Activated CD8-positive, alpha-beta memory T cell treated with anti-CD3 and anti-CD28 coated beads for 36 hours (primary cell): ENCODE measurements at places on chromosomes 12 and 14. TPM values are rescaled to one million over a fixed set of nuclear protein-coding genes. Genes with fewer than 3 reads are reported as not detected.

Gene TMEM19
- 15.3 TPM for total RNA-seq

Gene EID3
- total RNA-seq: 6.3 TPM

Gene FGF6
- total RNA-seq: not detected

Gene OTOGL
- total RNA-seq: not detected

Gene BORCS5
- total RNA-seq: 43.3 TPM

Gene PRICKLE1
- not detected for total RNA-seq

Gene SYT1
- total RNA-seq: not detected

Gene NINJ2
- total RNA-seq: 2.1 TPM

Gene FAM181A
- not detected for total RNA-seq

Gene PARPBP
- total RNA-seq: 24.3 TPM

Gene AGAP2
- total RNA-seq: 29.7 TPM

Gene PTHLH
- total RNA-seq: 0.19 TPM

Gene PRH1
- 6.0 TPM for total RNA-seq

Gene ACRBP
- 0.88 TPM for total RNA-seq

Gene C12orf75
- total RNA-seq: 63.7 TPM

Gene FSCB
- total RNA-seq: not detected

Gene CDK17
- total RNA-seq: 28.5 TPM

Gene CIT
- 32.4 TPM for total RNA-seq

Gene CLEC1A
- not detected for total RNA-seq

Gene ORAI1
- total RNA-seq: 53.7 TPM
